ENCODE measurements at places on chromosomes 13 and 19.

- no peak for DNase-seq
Measured at GRCh38 chr19:41734156-41734555, 21.2 kb upstream of the CEACAM6 start.

GRCh38 chr13:45817833-45818232 lies 33.7 kb downstream of the SIAH3 start:
- DNase-seq = no peak

GRCh38 chr19:48351341-48351752 lies 12.4 kb downstream of the TMEM143 start:
- peak; percentile 76 for DNase-seq

DNA sequence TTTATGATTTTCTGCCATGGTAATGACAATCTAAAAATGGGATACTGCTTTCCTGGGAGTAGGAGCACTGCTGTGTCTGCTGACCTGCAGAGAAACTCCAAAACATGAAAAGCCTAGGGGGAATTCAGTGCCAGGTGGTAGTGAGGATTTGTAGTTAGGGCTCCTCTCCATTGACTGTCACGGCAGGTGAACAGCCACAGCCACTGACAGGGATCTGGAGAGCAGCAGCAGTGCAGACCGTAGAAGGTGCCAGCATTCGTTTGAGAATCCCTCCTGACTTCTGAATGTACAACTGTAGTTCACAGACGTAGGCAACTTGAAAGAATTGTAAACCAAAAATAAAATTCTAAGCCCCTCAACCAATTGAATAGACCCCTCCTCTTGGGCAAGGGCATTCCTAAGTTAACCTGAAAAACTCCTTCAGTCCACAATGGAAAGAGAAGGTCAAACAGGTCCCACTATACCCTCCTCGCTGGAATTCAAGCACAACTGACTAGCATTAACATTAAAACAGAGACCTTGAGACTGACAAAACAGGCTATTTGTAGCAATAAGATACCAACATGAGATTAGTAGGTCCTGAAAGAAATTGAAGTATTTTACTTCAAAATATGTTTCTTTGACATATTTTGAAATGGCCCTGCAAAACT lies 1328.8 kb downstream of the OLFM4 start:
- no peak for DNase-seq

- no peak for DNase-seq
Measured at GRCh38 chr13:37345869-37346268, 240.4 kb upstream of the CSNK1A1L start.

GRCh38 chr19:40588110-40588854 lies 11.6 kb downstream of the SHKBP1 start:
- DNase-seq = no peak

- no peak for DNase-seq
Measured at GRCh38 chr13:44692173-44692713, 116.1 kb upstream of the TSC22D1 start.

- no peak for DNase-seq
Measured at GRCh38 chr19:43465468-43466120, at the start of gene LYPD3. LYPD3 (minus strand) TSS chr19:43465608; CDS start chr19:43465571, 37 bp downstream.

DNA sequence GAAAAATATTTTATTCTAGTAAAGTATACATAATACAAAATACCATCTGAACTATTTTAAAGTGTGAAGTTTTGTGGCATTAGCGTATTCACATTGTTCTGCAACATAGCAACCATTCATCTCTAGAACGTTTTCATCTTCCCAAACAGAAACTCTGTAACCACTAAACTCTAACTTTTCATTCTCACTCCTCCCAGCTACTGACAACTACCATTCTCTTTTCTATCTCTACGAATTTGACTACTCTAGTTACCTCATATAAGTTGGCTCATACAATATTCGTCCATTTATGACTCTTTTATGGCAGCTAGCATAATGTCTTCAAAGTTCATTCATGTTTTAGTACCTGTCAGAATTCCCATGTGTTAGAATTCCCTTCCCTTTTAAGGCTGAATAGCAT lies 150.5 kb upstream of the MIR17HG start:
- DNase-seq = no peak

- no peak for DNase-seq
Measured at GRCh38 chr19:11735375-11735774, 3.4 kb downstream of the ZNF823 start.

GRCh38 chr13:63463782-63464610 lies 2048.3 kb upstream of the PCDH20 start:
- DNase-seq = no peak

GRCh38 chr13:60654415-60654814 lies 257.4 kb downstream of the TDRD3 start:
- DNase-seq = no peak

- DNase-seq = no peak
Measured at GRCh38 chr13:33072282-33072681, 56.1 kb downstream of the KL start.

DNA sequence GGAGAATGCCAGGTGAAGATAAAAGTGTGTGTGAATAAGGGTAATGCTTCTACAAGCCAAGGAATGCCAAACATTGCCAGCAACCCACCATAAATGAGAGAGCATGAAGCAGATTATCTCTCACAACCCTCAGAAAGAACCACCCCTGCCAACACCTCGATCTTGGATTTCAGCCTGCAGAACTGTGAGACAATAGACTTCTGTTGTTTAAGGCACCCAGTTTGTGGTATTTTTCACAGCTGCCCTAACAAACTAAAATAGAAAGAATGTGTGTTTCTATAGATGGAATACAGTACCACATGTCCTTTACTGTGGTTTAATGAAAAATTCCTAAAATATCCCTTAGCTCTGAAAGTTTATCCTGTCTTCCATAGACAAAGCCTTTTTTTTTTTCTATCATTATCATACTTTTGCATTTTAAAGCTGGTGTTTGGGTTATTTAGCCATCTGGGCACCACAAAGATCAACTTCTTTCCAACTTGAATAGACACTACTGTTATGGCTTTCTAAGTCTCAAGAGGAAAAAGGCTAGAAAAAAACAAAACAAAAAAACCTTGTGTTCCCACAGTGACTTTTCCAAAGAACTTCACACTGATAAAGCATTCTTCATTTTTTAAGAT lies 505.6 kb downstream of the KCTD12 start:
- no peak for DNase-seq

DNA sequence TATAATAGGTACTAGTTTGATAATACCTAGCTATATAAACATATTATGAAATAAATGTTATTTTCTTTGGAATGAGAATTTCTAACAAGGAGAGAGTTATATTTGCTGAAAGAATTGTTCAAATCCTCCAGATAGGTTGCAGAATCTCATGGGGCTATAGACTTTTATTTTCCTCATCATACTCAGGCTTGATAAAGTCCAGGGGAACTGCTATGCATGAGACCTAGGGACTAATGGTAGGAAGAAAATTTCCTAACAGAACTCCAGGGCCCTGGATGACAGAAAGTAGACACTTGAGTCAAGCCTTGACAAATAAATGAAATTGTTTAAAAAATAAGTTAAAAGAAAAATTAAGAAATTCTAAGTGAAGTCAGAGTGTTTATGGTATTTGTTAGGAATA lies 138.5 kb upstream of the DACH1 start:
- no peak for DNase-seq

DNA sequence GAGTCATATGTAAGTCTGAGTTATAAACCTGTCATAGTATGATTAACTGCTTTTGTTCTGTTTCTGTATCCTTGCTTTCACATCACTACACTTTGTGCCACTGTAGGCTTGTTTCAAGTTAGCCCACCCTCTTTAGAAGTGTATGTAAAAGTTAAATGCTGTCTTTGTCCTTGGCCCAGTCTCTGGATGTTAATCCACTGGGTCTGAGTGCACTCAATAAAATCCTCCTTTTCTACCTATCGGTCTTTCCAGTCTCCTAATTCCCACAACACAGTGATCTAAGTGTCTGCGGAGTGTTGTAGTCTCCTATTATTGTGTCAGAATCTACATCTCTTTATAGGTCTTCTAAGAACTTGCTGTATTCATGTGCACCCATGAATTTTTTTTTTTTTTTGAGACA lies 14.1 kb downstream of the ZNF429 start:
- DNase-seq = no peak

DNA sequence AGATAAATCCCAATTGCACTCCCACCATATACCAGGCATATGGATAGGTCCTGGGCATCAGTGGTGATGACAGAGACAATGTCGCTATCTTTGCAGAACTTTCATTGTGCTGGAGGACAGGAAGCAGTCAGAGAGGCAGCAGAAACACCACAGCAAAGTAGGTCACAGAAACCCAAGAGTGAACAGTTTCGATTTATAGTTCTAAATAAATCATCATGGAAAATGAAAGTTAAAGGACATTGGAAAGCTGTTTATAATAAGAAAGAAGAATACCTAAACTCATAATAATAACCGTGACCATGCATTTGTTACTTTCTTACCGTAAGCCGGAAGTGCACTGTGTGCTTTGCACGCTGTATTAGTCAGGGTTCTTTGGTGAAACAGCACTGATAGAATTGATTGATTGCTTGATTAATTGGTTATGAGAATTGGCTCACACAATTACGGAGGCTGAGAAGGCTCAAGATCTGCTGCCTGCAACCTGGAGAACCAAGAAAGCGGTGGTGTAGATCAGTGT lies 38.9 kb downstream of the ALOX5AP start:
- DNase-seq = no peak

- DNase-seq = no peak
Measured at GRCh38 chr13:98798849-98799645, 46.6 kb upstream of the SLC15A1 start.

DNA sequence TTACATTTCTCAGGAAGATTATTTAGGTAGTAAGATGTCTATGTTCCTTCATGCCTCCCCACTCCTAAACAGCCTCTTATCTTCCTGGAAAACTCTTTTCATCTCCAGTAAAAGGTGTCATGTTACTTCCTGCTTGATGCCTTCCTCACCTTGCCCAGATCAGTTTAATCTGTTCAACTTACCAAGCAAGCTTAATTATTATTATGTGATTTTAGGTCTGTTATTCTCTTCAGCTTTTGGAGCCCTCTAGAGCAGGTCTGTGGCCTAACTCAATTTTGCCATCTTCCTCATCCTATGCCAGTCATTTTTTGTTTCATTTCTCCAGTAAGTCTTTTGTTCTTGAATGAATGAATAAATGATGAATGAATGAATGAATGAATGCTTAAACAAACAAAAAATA lies 528.4 kb downstream of the DCT start:
- DNase-seq = no peak

DNA sequence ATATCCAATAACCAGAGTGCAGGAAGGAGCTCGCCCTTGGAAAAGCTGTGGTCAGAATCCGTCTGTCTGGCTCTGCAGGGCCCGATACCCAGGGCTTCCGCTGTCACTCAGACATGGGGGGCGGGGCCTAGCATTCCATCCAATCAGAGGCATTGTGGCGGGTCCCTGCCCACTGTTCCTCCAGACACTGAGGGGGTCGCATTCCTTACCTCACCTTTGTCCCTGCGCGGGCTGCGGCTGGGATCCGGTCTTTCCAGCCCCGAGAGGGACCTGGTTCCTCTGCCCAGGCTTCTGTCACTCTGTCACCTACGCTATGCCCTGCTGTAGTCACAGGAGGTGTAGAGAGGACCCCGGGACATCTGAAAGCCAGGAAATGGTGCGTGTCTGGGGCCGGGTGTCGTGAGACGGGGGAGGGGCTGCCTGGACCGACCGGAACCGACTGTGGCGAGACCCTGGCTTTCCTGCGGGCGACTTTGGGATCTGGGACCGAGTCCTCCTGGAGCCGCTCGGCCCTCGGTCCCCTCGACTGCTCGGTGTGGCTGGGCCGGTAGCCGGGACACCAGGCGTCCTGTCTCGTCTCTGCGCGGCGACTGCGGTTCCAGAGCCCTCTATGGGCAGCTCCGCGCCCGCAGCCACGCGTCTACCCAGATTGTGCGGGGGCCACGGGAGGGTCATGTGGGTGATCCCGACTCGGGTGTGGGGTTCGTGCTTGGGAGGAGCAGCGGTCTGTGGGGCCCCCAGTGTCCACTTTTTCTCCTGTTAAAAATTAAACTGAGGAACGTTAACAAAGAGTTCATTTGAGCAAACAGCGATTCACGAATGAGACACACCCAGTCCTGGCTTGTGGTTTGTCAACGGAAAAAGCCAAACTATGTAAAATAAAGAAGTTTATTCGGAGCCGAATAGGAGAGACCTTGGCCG lies at the start of gene ZNF69:
ZNF69 (plus strand) TSS at position 172 of the 921 bp plus-strand sequence; CDS start at position 314, 142 bp downstream.
- peak; percentile 60 for DNase-seq

DNA sequence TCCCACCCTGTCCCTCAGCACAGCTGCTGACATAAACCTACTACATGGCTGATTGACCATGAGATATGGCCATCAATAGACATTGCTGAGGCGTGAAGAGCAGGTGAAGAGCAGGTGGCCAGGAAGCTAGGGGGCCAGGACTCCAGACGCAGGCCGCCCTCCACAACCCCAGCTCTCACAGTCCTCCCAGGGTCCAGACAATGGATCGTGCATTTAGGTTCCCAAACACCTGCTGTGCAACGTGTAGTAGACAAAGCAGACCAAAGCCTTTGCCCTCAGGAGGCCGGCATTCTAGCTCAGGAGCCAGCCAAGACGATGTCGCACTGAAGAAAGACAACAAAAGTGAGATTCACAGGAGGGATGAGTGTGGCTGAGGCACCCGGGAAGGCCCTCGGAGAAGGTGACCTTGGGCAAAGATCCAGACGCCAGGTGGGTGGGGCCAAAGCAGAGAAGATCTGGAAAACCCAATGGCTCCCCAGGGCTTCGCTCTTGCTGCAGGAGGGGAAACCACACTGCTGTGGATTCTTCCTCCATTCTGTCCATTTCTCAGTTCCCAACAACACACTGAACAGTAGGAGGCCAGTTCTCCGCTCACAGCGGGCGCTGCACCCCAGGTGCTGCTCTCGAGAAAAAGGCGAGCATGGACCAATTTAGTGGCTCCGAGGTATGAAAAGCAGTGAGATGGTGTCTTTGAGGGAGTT lies 1.4 kb downstream of the FFAR1 start:
- no peak for DNase-seq

DNA sequence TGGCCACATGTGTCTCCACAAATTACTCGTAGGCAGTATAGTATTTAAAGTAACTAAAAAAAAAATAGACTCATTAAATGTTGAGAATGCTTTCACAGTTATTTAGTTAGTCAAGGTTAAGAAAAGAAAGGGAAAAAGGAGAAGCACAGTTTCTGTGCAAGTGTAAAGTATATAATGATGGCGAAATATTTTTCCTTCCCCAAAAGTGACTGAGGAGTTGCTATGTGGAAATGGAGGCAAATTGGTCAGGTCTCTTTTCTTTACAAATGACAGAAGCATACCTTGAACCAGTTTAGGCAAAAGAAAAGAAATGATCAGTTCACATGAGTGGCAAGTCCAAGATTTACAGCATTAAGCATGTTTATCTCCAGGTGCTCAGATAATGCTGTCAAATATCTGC lies 18.0 kb downstream of the CSNK1A1L start:
- DNase-seq = no peak

Measured in CD4-positive, alpha-beta T cell treated with Interleukin-4 for 1 hour (primary cell).